Activated naive CD8-positive, alpha-beta T cell treated with anti-CD3 and anti-CD28 coated beads for 36 hours (primary cell): ENCODE measurements at places on chromosomes 1 and 21.

DNA sequence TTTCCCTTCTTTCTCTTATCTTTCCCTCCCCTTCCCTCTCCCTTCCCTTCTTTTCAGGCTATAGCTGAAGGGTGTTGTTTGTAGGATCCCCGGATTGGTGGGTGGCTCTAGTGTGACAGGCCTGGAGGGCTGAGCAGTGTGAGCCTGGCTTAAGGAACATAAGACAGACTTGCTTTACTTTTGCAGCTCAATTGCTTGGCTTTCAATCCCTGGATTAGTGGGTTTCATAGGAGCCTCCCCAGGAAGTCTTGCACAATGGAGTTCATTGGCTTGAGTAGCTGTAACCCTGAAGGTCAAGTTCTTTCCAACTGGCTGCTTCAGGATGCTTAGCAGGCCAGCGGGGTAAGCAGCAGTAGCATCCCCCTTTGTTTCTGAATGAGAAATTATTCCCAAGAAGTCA, 126.7 kb downstream of the CAMTA1 start:
- H3K27ac ChIP-seq = no peak overlapping the region
- peaks cover 3% of the 10 kb centered on the region for H3K4me1 ChIP-seq
- no peak overlapping the region for H3K4me3 ChIP-seq
- H3K36me3 ChIP-seq = no peaks in the 10 kb centered on the region
- H3K27me3 ChIP-seq = peaks cover 41% of the 10 kb centered on the region

GRCh38 chr1:98002288-98002687, 81.5 kb upstream of the DPYD start:
- H3K27ac ChIP-seq = no peak overlapping the region
- no peak for DNase-seq
- H3K4me1 ChIP-seq = no peaks in the 10 kb centered on the region

- peaks cover 14% of the 10 kb centered on the region for H3K4me1 ChIP-seq
- H3K4me3 ChIP-seq = no peak overlapping the region
- no peak for DNase-seq
- H3K27ac ChIP-seq = no peak overlapping the region
- H3K36me3 ChIP-seq = peaks cover 6% of the 10 kb centered on the region
Observed at GRCh38 chr1:220894924-220895256, 15.6 kb downstream of the HLX start.

- H3K36me3 ChIP-seq = no peaks in the 10 kb centered on the region
- no peak for DNase-seq
- no peaks in the 10 kb centered on the region for H3K27me3 ChIP-seq
- no peak overlapping the region for H3K27ac ChIP-seq
Observed at GRCh38 chr1:52748119-52748518, 21.9 kb downstream of the ZYG11B start.

DNA sequence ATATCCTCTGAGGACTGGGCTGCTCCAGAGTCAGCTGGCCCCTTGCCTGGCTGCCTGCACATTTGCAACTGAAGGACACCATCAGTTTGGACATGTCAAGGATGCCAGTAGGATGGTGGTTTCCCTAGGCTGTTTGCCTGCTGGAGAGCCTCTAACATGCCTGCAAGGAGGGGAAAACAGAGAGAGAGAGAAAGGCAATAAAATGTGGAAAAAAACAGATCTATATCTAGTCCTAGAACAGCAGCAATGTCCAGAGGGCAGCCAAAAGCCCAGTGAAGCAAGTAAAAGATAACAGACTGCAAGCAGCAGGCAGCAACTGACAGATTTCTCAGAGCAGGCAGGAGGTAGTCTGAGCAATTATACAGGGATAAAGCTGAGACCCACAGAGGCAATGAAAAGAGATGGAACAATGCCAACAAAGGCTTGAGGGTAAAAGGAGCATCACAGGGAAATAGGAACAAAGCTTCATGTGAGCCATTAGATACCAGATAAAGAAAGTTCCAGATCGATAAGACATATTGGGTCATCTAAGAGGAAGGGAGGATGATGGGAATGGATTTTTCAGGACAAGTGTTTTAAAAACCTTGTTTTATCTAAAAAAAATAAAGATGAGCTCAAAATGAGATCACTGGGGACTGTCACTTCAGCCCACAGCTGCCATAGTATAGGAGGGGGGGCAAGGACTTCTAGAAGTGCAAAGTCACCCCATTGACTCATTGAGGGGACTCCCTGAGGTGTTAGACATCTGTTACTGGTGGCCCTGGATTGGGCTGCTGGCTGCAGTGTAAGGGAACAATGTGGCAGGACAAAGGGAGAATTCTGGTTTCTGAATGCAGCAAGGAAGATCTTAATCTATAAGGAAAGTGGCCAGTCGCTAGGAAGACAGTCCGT, 38.6 kb upstream of the GADD45A start:
- no peaks in the 10 kb centered on the region for H3K36me3 ChIP-seq
- DNase-seq = no peak
- no peaks in the 10 kb centered on the region for H3K27me3 ChIP-seq
- H3K27ac ChIP-seq = no peak overlapping the region
